NCI-H524 treated with DMSO at 0.1 percent for 48 hours (cell line): ENCODE measurements at places on chromosomes 13 and 19.

- DNase-seq, result no peak
Observed at GRCh38 chr13:34207334-34207733, 389.4 kb downstream of the RFC3 start.

DNA sequence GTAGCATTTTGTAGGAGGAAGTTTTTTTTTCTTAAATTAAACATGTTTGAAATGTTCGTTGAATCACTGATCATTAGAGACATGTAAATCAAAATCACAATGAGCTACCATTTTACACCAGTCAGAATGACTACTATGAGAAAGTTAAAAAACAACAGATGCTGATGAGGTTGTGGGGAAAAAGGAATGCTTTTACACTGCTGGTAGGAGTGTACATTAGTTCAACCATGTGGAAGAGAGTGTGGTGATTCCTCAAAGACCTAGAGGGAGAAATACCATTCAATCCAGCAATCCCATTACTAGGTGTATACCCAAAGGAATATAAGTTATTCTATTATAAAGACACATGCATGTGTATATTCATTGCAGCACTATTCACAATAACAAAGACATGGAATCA is 122.0 kb upstream of the ARGLU1 start:
- no peak for DNase-seq

DNA sequence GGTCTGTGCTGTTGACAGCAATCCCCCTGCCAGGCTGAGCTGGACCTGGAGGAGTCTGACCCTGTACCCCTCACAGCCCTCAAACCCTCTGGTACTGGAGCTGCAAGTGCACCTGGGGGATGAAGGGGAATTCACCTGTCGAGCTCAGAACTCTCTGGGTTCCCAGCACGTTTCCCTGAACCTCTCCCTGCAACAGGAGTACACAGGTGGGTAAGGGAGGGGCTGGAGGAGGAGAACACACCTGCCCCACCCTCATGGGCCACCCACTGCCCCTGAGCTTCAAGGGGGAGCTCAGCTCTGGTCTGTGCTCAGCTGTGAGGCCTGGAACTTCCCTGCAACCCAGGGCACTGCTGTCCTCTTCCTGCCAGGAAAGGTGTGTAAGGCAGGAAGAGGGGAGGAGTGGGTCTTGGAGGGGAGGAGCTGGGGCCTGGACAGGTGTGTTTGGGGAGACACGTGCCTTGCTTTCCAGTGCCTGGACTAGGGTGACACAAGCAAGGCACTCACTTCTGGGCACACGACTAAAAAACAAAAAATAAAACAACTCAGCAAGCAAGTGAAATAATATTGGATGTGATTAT is 3.9 kb downstream of the SIGLEC7 start:
- DNase-seq, result no peak

GRCh38 chr19:30513082-30513411 is 140.9 kb downstream of the ZNF536 start:
- no peak for DNase-seq

DNA sequence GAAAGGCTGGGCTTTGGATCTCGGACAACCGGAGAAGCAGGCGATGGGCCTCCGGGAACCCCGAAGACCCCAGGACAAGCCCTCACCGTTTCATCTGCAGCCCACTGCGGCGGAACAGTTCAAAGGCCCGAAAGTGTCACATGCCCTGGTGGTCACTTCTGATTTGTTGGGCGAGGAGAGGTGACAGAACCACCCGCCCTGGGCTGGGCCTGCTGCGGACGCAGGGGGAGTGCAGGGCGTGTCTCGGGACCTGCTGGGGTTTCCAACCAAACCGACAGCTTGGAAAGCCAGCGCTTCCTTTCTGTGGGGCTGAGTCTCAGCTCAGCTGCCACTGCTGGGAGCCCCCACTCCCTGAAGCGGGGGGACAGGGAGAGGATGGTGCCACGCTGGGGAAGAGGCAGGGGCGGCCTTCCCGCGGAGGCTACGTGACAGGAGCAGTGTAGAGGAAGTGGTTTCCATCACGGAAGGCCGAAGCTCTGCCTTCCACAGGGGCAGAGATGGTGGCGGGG is 22.8 kb upstream of the ZBTB7A start:
- DNase-seq, result no peak

GRCh38 chr13:112582263-112582662 is 5.7 kb downstream of the TUBGCP3 start:
- no peak for DNase-seq

DNA sequence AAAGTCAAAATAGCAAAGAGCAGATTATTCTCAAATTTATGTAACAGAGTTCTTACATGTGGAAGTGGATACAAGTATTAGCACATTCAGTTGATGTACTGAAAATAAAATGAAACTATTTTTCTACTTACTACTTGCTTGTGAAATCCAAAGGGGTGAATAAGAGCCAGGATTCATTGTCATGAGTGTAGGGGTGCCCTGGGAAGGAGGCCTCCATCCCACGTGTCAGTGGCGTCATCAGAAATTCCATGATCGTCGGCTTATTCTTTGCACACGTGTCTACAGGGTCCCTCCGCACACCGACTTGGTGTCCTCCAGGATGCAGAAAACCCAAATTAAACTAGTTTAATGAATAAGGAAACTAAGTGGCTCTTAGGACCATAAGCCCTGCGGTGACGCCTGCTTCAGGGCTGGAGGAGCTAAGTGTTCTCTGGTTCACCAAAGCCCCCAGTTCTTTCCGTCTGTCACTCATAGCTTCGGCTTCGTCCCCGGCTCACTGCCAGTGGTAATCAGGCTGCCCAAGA is 55.5 kb downstream of the IRS2 start:
- DNase-seq, result no peak

- DNase-seq, result no peak
Observed at GRCh38 chr19:38644719-38645118, 2.7 kb upstream of the ACTN4 start.

- DNase-seq, result no peak
Observed at GRCh38 chr19:27828829-27829228, 1384.1 kb downstream of the UQCRFS1 start.

DNA sequence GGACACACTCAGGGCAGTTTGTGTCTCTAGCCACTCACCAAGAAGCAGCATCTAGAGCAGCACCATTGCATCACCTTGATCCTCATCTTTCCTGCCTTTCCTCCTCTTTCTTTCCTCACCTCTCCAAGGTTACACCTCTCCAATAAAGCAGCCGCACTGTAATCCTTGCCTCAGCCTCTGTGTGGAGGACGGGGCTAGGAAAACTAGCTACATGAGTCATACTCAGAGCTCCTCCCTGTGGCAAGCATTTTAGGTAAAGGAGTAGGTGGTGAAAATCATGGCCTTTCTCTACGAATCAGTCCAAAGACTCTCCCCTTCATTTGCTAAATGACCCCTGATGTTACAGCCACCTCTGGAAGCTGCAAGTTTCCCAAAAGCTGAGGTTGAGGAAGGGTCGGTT is 108.9 kb downstream of the DNAJC15 start:
- no peak for DNase-seq

GRCh38 chr19:38362076-38362945 is 12.1 kb upstream of the PSMD8 start:
- peak; percentile 17 for DNase-seq

GRCh38 chr13:27822873-27823311 is 30.6 kb downstream of the GSX1 start:
- DNase-seq, result no peak

DNA sequence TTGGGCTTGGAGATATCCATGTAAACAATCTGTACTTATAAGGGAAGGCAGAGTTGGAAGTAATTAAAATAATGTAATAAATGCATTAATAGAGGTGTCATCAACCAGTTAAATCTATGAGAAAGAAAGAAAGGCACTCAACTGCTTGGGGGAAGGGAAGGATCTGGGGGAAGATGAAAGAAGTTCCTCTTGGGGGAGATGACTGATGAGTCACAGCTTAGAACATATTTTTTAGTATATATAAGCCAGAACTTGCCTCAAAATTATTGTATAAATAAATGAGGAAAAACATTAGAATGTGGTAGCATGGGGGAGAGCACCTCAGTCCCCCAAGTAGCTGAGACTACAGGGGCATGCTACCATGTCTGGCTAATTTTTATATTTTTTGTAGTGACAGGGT is 205.8 kb downstream of the GGACT start:
- DNase-seq, result no peak

- DNase-seq, result no peak
Observed at GRCh38 chr13:90511903-90512302, 835.6 kb upstream of the MIR17HG start.

DNA sequence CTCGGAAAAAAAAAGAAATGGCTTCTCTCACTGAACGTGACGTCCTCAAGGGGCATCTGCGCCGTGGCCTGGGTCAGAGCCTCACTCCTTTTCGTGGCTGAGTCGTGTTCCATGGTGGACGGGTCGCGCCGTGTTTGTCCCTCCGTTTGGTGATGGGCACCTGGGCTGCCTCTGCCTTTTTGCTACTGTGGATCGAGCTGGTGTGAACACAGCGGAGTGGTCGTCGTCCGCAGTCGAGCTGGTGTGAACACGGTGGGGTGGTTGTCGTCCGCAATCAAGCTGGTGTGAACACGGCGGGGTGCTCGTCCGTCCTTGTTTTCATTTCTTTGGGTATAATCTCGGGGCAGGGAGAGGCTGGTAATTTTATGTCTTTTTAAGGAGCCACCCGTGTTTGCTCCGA is 11.6 kb downstream of the HCN2 start:
- no peak for DNase-seq

DNA sequence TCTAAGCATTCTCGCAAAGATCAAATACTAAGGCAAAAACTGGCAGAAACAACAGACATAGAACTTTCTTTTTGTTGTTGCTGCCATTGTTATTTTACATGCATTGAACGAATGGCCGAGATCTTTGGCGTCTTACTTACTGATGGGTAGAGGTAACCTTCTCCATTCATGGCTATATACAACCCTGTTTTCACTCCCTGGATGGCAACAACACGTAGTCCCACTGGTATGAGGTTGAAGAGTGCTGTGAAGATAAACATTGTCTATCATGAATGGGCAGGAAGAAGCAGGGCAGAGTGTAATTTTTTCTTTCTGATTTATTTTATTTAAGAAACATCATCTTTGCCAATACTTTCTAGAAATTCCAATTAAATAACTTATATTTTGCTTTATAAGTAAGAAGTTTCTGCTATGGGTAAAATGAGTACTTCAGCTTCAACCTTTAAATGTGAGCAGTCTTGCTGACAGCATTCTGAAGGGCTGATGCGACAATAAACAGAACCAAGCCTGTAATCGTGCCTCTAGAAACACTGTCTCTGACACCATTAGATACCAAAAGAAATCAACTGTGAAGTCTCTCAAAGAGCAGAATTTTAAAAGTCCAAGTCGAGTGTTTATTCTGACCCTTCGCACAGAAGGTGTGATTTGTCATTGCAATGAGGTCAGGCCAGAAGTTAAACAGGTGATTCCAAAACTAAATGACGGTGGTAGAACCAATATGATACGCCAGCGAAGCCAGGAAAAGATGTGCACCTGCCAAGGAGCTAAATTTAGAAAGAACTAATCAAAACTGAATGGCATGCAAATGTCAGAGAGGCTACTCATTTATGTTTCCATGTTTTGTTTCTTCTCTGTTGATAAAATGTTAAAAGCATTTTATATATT is 416.4 kb downstream of the ITGBL1 start:
- DNase-seq, result no peak

GRCh38 chr13:111216166-111216960 is 101.3 kb downstream of the ARHGEF7 start:
- no peak for DNase-seq

DNA sequence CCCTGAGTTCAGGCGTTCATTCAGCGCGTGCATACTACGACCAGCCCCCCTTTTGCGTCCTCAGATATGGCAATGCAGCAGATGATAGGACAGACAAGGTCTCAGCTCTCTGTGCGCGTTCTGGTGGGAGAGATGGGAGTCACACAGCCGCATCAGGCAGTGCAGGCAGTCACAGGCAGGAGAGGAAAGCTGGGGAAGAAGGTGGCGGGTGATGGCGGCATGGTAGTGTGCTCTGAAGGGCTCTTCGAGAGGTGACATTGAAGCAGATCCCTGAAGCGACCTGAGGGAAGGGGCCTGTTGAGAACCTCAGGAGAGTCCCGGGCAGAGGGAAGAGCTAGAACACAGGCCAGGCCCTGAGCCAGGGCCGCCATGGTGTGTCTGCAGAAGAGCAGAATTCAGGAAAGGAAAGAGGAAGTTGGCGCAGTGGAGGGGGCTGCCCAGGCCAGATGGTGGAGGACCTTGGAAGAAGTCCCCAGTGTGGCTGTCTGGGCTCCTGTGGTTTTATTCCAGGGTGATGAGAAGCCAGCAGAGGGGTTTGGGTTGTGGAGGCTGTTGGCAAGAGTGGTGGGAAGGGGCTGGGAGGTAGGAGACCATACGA is 3.5 kb downstream of the USF2 start:
- no peak for DNase-seq

GRCh38 chr19:48239120-48239519 is 16.6 kb downstream of the CARD8 start:
- DNase-seq, result no peak

DNA sequence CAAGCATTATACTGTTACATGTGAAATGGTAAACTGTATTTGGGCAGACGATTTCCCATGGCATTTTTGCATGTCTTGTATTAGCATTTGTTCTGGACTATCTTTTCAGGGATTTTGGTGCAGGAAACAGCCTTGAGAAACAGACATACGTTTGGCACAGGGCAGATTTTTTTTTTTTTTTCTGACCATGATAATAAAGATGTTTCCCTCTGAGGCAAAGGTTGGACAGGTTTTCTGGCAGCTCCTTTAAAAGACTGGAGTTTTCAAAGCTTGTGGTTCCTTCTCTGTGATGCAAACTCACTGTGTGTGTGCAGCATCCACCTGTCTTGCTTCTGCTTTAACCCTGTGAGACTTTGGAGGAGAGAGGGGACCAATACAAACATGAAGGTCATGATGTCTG is 63.0 kb downstream of the NBEA start:
- DNase-seq, result no peak

DNA sequence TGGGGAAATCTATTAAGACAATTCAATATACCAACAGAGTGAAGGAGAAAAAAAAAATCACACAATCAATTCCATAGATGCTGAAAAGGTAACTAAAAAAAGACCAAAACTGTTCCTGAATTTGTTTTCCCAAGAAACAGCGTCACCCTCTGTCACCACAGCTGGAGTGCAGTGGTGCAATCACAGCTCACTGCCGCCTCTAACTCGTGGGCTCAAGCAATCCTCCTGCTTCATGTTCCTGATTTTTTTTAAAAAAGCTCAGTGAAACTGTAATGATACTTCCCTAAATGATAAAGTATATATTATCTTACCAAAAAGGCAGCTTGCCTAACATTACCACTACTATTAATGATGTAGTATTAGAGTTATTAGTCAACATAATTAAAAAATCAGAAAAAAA is 19.6 kb upstream of the ZFP14 start:
- DNase-seq, result no peak

- no peak for DNase-seq
Observed at GRCh38 chr19:50039968-50040367, 14.2 kb downstream of the ZNF473 start.
